ENCODE measurements at places on chromosomes 6 and 20.
A peak's percentile ranks its signal among the peaks of the same experiment; 100 is the strongest.

DNA sequence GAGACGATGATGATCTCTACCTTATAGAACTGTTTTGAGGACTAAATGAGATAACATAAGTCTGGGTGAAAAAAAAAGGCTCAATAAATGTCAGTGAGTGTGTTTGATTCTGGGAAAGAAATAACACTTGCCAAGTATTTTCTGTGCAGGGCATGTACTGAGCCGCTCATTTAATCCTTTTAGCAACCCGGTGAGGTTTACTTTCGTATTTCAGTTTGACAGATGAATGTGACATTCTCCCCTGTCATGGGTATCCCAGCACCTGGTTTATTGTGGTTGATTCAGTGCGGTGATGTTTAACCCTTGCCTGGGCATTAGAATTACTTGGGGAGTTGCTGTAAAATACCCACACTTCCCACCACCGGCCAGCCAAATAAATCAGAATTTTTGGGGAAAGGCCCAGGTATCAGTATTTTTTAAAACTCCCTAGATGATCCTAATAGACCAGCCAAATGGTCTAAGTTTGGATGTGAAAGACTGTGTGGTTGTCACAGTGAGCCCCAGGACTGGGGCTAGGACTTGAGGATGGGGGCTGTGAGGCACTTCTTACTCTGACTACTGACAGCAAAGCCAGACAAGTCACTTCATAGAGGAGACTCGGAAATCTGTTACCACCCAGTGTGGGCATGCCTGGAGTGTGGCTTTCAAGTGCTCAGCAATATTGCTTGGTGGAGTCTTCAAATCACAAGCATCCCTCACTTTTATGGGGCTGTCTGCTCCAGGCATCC, 100.2 kb upstream of the KCNG1 start:
- DNase-seq = no peak

DNA sequence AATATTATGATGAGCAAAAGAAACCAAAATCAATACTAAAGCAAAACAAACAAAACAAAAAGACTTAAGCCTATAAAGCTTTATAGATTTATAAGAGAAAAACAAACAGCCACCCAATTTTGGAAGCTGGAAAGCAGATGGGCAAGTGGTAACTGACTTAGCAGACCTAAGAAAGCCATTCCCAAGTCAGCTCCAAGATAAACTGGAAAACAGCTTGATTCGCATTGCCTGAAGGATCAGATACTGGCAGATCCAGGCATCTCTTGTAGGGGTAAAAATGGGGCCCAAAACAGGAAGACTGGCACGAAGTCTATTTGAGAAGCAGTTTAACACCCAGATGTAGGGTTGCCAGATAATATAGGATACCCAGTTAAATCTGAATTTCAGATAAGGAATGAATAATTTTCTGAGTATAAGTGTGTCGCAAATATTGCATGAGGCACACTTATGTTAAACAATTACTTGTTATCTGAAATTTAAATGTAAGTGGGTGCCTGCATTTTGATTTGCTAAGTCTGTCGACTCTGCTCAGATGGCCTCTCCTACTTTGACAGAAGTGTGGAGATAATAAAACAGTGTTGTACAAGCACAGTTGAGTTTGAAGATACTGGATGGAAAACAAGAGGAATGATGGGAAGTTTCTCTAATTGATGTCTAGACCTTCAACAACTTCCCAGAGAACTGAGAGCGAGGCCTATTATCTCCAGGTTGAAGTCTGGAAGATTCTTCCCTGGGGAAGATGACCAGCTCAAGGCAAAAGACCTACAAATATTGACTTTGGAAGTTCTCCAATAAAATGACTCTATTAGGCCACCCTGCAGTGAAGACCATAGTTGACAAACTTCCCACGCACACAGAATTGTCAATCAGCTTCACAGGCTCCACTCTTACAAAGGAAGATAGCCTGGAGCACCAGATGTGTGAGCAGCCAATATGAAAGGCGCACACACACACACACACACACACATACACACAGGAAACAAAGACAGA, 113.4 kb downstream of the FAM50B start:
- no peak for DNase-seq

DNA sequence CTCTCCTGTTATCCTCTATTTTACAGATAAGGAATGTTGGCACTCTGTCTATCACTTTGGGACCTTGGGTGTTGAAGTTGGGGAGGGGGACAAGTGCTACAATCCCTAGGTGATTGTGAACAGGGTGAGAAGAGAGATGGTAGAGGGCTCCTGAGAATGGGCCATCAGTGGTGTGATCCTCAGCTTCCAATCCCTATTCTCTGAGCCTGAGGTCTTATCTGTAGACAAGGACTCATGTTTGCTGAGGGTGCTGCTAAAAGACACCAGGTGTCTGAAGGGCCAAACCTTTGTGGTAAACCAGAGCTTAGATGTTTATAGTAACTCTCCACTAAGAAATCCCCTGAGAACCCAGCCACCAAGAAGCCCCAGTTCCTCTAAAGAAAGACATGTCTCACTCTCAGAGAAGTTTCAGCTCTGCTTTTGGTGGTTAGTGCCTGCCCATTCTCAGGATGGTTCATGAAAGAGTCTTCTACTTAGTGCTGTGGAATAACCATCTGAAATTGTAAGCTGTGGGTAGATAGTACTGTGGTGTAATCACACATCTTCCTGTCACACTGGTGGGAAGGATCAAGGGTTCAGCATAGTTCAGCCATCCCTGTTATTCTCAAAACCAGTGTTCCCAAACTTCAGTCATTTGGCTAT, 58.2 kb upstream of the IL20RA start:
- no peak for DNase-seq

DNA sequence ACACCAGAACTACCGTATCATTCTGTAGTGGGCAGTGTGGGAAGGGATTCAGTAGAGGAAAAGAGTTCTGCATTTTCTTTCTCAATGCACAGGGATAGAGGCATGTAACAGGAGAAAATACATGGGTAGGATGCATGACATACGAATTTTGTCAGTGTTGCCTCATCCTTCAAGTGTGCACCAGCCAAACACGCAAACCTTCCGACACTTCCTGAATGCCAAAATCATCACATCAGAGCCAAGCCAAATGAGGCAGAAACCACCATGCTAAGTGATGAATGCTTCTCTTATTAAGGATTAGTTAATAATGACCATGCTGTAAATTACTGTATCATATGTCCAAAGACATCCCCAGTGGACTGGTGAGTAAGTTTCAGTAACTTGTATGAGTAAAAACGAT, 27.3 kb downstream of the RAMACL start:
- DNase-seq = no peak

DNA sequence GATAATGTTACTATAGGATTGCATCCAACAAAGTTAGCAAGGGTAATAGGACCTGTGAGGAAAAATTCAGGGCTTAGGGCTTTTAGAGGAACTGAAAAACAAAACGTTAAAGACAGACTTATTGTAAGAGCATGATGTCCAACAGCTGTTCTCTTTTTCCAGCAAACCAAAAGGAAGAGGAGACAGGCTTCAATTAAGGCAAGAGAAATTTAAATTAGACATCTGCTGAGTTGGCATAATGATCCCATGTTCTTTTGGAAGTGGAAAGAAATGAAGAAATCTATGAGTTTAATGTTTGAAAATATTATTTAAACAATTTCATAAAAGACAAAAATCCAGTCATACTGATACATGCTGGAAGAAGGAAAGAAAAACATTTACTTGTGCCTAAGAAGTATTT, 95.7 kb upstream of the HMGCLL1 start:
- no peak for DNase-seq

GRCh38 chr20:6993011-6993410, 225.5 kb downstream of the BMP2 start:
- no peak for DNase-seq

DNA sequence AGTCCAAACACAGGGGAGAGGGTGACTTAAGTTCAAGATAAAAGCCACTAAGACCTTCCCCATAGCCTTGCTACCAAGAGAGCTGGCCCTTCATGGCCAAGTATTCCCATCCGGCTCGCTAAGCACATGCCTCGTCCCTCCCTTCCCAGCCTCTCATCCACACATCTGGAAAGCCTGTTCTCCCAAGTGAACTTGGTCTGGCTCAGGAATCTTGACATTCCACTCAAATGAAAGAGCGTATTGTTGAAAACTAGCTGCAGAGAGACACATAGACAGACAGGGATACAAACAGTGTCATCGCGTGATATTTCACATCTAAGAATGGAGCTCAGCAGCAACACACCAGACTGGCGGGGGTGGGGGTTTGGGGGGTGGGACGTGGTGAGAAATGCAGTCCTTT, 182.8 kb upstream of the FOXQ1 start:
- DNase-seq = no peak

DNA sequence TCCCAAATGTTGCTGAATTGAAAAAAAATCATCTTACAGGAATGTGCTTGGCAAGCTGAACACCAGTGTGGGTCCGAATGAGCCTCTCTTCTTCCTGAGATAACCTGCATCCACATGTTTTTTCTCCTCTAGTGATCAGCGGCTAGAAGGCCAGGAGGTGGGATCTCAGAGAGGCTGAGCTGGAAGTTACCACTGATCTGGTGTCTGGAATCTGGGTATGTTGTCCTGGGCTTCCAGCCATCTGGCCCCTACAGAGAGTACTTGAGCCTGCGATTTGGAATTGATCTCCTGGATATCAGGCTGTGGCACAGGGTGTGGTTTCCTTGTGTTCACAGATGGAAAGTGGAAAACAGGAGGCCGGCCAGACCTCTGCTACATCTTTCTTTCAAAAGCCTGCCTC, 35.9 kb downstream of the SULF2 start:
- no peak for DNase-seq

DNA sequence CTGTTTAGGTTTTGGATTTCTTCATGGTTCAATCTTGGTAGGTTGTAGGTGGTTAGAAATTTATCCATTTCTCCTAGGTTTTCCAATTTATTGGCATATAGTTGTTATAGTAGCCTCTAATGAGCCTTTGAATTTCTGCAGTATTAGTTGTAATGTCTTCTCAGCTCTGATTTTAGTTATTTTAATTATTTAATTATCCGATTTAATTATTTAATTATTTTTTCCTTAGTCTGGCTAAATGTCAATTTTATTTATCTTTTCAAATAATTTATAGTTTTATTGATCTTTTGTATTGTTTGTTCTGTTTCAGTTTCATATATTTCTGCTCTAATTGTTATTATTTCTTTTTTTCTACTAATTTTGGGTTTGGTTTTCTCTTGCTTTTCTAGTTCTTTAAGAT, 28.1 kb upstream of the SOX4 start:
- no peak for DNase-seq

- DNase-seq = peak; percentile 88
Measured at GRCh38 chr20:10453241-10453640, 18.1 kb downstream of the SLX4IP start.

GRCh38 chr6:12359036-12359435, 68.9 kb downstream of the EDN1 start:
- DNase-seq = no peak

DNA sequence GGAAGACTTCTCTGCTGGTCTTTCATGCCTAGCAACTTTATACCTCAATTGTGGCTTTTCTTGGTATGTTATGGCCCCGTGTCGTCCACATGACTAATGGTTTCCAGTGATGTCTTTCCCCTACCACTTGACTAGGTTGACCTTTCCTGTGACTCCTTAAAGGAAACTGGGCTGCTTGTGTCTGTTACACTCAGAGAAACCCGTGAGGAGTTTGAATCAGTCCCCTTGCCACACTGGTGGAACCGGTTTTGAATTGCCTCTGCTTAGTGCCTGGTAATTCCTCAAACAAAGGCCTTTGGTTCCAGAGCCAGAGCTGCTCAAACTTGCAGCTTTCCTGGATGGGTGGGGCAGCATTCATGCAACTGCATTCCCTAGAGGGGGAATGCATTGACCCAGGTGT, 21.9 kb downstream of the ECT2L start:
- peak; percentile 33 for DNase-seq

DNA sequence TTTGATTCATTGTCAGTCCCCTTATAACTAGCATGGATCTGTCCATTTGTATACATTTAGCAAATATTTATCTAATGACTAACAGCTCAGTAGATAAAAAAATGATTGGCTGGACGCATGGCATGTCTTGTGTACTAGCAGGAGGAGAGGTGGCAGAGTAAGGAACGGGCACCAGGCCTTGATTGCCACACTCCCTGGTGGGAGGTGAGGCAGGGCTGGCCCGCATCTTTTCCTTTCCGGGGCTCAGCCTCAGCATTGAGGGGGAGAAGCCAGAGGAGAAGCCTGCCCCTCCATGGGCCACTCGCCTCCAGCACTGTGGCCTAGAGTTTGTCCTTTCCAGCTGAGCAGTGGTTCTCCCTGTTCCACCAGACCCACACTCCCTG, 84.9 kb upstream of the TMEM181 start:
- no peak for DNase-seq

- DNase-seq = no peak
Measured at GRCh38 chr6:156946370-156946936, 169.3 kb downstream of the ARID1B start.

DNA sequence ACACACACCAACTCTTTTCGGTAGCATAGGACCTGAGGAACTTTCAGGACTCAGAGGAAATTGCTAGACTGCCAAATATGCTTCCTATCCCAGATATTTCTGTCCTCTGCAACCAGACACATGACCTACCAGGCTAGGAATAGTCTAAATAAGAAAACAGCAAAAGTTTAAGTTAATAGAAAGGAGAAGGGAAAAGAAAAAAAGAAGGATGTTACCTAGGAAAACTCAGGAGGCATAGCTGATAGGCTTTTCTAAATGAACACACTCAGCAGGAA, 74.6 kb downstream of the MAP3K5 start:
- no peak for DNase-seq

DNA sequence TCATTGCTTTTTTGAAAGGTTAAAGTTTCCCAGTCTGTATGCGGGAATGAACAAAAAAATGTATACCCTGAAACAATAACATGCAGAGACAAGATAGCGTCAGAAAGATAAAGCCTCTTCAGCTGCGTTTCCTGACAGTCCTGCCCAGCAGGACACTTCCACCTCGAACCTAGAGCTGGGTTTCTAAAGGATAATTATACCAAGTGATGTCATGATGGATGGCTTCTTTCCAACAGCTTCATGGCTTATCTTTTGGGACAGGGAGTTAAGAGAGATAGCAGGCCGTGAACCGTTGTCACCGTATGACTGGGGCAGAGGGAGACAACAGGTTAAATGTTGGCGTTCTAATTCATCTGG, 267.6 kb upstream of the SGK1 start:
- DNase-seq = peak; percentile 50

DNA sequence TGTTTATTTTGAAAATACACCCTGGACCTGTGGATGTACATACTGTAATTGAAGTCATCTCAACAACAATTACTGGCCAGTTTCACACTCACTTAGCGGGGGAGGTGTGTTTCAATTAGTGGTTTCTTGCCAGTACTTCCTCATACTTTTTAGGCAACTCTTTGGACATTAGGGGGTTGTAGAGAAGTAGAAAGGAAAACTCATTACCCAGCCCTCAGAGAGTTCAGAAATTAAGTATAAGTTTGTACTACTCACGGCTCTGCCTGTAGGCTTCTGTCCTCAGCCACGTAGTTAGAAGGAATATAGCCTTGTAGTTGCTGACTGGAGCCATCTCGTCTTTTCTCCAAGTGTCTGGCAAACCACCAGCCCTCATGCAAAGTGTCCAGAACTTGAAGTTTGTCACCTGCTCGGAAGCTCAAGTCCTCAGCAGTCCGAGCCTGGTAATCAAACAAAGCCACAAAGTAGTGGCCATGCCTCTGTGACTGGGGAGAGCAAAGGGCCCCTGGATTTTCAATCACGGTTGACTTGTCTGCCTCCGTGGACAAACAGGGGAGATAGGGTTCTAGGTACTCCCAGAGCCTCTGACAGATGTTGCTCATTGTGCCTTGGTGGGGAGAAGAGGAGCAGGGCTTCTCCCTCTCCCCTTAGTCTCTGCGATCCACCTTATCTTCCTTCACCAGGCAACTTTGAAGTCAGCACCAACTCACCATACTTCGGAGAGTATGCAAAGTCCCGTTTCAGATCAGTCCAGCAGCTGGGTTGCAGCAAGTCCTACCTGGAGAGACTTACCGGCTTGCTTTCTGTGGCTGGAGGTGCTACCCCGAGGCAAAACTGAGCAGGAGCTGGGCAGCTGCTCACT, 749 bp downstream of the FRK start:
- DNase-seq = peak; percentile 86

All from OCI-M1 (cell line).